ENCODE measurements at places on chromosomes 5 and 9.

DNA sequence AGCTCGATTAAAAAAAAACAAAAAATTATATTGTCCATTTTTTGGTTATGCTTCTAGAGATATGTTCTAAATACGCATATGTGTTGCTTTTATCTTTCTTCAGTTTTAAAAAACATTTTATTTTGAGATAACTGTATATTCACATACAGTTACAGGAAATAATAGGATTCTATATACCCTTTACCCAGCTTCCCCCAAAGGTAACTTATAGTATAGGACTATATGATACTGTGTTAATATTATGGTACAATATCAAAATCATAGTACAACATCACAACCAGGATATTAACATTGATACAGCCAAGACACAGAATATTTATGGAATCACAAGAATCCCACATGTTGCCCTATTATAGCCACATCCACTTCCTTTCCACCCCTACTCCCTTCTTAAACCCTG is 9.5 kb upstream of the MACIR start:
- DNase-seq: no peak

- no peak for DNase-seq
Measured at GRCh38 chr5:6540111-6540827, 91.6 kb downstream of the UBE2QL1 start.

DNA sequence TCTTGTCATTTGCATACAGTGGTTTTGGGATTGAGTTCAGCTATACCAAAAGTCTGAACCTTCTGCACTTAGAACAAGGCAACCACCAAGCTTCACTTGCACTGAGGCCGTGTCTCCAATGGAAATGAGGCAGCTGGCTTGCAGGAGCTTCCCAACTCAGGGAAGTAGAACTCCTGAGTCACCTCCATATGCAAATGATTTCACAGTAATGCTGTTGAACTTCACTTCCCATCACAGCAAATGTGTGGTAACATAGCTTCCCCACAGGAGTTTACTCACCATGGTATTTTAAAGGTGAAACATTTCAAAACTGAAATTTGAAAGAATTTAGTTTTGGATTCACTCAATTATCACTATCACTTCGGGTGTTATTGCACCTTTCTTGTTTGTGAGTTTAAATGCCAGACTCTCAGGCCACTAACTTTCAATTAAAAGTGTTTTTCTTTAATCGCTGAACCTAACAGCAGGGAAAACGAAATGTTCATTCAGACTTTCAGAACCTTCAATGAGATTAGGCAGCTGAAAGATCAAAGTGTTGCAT is 9.0 kb downstream of the CD274 start:
- DNase-seq: no peak

DNA sequence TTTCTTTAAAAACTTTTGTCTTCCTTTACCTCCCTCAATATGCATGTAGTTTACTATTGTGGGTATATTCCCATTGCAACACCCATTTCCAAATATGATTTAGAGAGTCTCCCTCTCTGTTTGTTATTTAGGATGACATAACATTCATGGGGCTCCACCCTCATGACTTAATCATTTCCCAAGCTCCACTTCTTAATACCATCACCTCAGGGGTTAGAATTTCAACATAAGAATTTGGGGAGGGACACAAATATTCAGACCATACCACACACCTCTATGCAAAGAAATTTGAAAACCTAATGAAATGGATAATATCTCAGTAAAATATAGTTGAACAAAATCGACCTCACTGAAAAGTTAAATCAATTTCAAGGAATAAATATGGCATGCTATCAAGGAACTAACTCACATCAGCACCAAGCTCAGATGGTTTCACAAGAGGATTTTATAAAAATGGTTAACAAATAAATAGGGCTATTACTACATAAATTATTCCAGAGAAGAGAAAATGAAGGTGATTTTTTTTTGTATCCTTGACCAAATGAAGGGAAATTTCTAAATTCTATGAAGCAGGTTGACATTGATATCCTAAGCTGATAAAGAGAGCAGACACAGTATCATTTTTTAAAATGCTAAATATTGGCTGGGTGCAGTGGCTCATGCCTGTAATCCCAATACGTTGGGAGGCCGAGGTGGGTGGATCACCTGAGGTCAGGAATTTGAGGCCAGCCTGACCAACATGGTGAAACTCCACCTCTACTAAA is 20.2 kb upstream of the UBTD2 start:
- no peak for DNase-seq

- no peak for DNase-seq
Measured at GRCh38 chr9:95938724-95939123, 63.2 kb downstream of the ERCC6L2 start.

DNA sequence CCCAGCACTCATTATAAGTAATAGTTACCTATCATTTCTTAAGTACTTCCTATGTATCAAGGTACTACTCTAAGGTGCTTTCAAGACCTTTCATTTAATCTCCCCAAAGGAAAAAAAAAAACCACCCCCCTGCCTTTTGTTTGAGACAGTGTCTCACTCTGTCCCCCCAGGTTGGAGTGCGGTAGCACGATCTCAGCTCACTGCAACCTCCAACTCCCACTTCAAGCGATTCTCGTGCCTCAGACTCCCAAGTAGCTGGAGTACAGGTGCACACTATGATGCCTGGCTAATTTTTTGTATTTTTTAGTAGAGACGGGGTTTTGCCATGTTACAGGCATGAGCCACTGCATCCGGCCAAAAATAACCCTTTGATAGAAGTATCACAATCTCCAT is 29.9 kb downstream of the SERINC5 start:
- DNase-seq: no peak

DNA sequence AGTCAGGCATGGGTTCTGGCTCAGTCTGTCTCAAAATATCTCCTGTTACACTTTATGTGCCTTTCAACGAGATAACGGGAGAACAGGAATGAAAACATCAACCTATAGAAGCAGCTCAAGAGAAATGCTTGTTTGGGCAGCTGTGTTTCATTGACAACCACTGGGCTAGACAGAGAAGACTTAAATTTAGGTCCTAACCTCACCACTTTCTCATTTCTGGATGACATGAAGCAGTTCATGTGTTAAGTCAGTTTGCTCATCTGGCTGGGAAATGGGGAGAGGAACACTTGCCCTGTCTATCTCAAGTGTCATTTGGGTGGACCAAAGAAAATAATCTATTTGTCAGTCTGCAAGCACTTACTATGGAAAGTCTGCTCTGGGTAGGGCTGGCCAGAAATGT is 66.7 kb upstream of the PCA3 start:
- no peak for DNase-seq

DNA sequence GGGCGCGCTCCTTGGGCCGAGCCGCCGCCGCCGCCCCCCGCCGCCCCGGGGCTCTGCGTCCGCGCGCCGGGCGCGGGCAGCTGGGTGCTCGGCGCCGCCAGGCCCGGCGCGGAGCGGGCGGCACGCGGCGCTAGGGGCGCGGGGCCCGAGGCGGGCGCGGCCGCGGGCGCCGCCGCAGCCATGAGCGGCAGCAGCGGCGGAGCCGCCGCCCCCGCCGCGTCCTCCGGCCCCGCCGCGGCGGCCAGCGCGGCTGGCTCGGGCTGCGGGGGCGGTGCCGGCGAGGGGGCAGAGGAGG is 351 bp downstream of the TRIO start:
- DNase-seq: no peak

GRCh38 chr5:168796593-168797580 is 217.7 kb upstream of the PANK3 start:
- DNase-seq: no peak

DNA sequence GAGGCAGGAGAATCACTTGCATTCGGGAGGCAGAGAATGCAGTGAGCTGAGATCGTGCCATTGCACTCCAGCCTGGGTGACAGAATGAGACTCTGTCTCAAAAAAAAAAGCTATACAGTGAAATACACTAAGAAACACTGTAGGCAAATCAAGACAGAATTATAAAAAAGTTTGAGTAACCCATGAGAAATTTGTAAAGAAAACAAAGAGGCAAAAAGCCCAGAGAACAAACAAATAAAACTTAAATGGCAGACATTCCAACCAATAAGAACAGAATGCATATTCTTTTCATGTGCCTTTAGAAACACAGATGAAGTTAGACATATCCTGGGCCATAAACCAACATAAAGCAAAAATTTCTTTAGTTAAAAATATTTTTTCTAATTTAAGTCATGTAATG is 30.6 kb downstream of the ZNF169 start:
- DNase-seq: no peak

- no peak for DNase-seq
Measured at GRCh38 chr9:119818726-119819435, 449.6 kb upstream of the BRINP1 start.

- DNase-seq: no peak
Measured at GRCh38 chr9:89541798-89542197, 43.9 kb upstream of the SEMA4D start.

- DNase-seq: no peak
Measured at GRCh38 chr9:5578018-5578697, 50.7 kb upstream of the RIC1 start.

GRCh38 chr5:20972419-20972925 is 984.5 kb upstream of the CDH18 start:
- DNase-seq: no peak

DNA sequence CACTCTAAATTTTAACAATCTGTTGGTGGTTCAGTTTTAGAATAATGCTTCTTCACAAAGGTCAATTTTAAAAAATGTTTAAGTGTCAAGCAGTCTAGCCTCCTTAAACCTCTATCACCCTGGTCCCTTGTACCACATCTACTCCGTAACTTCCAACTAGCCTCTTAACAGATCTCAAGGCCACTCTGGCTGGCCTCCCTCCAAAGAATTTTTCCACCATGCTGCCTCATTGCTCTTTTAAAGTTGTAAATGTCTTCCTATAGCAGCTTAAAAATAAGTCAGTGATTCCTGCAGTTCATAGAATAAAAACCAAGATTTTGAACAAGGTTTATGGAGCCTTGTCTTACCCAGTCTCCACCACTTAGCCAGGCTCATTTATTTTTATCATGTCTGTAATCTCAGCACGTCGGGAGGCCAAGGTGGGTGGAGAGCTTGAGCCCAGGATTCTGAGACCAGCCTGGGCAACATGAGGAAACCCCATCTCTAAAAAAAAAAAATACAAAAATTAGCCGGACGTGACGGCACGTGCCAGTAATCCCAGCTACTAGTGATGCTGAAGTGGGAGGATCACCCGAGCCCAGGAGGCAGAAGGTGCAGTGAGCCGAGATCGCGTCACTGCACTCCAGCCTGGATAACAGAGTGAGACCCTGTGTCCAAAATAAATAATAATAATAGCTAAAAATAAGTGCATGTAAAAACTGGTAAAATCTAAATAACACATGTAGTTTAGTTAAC is 924.9 kb upstream of the DMAC1 start:
- DNase-seq: no peak
